ENCODE measurements at places on chromosomes 1 and 21. TPM values are rescaled to one million over a fixed set of nuclear protein-coding genes. Genes with fewer than 3 reads are reported as not detected.

GRCh38 chr1:162285149-162285561, 91.5 kb downstream of the SPATA46 start:
- DNase-seq, result no peak

DNA sequence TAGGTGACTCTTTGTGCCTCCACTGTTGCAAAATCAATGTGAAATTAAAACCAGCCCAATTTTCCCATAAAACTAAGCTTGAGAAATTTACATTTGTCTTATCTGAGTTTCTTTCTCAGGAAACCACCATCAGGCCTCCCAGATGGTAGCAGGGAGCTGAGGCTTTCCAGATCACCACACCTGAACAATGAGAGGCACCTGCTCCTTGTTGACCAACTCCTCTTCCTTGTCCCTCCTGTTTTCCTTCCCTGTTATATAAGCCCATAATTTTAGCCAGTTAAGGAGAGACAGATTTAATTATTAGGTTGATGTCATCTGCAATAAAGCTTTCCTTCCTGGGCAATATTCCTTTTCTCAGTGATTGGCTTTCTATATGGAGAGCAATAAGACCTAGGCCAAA, 32.0 kb upstream of the C1orf185 start:
- DNase-seq, result no peak

- no peak for DNase-seq
These were observed 43.4 kb upstream of the RHOU start for GRCh38 chr1:228691926-228692325.

GPA33 gene
- total RNA-seq, result 0.47 TPM

RORC gene
- not detected for total RNA-seq
